ENCODE measurements at places on chromosomes 4 and X.

DNA sequence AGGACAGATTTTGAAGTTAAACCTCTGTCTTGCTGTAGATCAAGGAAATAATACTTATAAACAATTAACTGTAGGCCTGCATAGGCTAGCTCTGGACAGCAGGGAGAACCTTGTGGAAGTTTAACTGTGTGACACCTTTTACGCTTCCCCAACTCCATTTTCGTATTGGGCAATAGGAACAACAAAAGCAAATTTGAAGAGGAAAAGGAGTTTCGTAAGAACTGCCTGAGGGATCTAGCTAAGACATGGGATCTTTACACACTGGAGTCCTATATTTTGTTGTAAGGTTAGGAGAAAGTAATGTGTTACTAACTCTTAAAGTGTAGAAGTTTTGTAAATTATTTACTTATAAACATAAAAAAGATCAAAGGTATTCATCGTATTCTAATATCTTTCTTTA lies 324.9 kb upstream of the CASK start:
- DNase-seq: no peak

GRCh38 chrX:99077099-99077498 lies 1333.0 kb downstream of the PCDH19 start:
- DNase-seq: no peak

- no peak for DNase-seq
These were observed 115.4 kb downstream of the PTTG2 start for GRCh38 chr4:38075370-38076152.

- DNase-seq: no peak
These were observed 2399.8 kb upstream of the TENM3 start for GRCh38 chr4:179843370-179843769.

All from stimulated activated naive CD4-positive, alpha-beta T cell (primary cell).